ENCODE measurements at places on chromosomes 2 and 18. TPM values are rescaled to one million over a fixed set of nuclear protein-coding genes. Genes with fewer than 3 reads are reported as not detected.

The RAMP1 gene
- 44.1 TPM for total RNA-seq

The NCKAP5 gene
- total RNA-seq: 6.6 TPM

The TFCP2L1 gene
- total RNA-seq: 6.2 TPM

The ABCB11 gene
- total RNA-seq: not detected

The GPR45 gene
- not detected for total RNA-seq

Measured in uterus (tissue), 4 donors.